ENCODE measurements at places on chromosomes 4 and X.

DNA sequence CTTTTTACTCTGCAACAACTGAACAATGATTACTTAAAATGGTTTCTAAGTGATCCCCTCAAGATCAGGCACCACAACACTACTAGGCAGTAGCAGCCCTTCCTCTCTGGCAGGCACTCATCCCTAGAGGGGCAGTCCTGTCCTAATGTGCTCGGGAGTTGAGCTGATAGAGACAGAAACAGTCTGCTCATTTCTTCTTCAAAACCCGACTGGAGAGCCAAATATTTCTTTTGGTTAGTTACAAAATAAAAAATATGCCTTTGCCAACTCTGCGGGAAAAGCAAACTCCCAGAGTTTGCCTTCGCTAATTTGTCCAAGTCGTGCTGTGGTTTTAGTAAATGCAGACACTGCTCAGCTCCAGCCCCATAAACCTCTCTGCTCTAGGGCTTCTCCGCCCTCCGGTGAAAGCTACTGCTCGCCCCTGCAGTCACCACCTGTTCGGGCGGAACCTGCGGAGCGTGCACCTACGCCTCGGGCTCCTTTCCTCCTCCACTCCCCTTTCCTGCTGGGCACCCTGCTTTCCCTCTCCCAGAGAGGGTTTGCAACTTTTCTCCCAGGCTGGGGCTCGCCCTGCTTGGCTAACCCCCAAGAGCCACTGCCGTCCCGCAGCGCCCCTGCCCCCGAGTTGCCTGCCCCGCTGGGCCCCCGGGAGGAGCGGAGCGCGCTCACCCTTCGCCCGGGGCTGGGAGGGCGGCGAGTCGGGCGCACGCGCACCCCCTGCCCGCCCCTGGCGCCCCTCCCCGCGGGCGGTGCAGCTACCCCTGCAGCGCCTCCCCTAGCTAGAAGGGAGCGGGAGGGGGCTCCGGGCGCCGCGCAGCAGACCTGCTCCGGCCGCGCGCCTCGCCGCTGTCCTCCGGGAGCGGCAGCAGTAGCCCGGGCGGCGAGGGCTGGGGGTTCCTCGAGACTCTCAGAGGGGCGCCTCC lies at the start of gene NPNT:
TSS of gene NPNT (plus strand) at position 812 of the 923 bp plus-strand sequence. CDS start 182 bp downstream, outside the sequence.
- DNase-seq: no peak

DNA sequence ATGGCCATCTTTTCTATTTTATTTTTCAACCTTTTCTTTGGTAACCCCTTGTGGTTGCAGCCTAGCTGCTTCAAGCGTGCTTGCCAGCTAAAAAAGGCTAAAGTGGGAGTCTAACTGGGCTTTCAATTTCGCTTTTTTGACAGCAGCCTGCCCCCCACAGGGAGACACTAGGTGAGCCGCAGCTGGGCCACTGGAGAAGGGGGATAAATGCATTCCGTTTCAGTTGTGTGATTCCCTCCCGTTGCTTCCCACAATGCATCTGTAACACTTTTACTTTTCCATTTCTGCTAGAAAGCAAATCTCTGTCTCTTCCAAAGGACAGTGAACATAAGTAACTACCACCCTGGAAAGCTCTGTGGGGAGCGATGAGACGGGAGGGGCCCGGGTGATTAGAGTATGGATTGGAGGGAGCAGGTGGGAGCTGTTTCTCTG lies 86.3 kb upstream of the RAPGEF2 start:
- no peak for DNase-seq

GRCh38 chrX:13888284-13888683 lies 71.4 kb upstream of the GPM6B start:
- DNase-seq: no peak

GRCh38 chrX:9341291-9342201 lies 123.3 kb upstream of the TBL1X start:
- no peak for DNase-seq

- no peak for DNase-seq
Observed at GRCh38 chr4:2948895-2949781, 14.1 kb downstream of the NOP14 start.

- DNase-seq: no peak
Observed at GRCh38 chrX:52988985-52989917, 30.9 kb upstream of the FAM156A start.

- DNase-seq: no peak
Observed at GRCh38 chr4:54800831-54801530, 143.2 kb downstream of the KIT start.

DNA sequence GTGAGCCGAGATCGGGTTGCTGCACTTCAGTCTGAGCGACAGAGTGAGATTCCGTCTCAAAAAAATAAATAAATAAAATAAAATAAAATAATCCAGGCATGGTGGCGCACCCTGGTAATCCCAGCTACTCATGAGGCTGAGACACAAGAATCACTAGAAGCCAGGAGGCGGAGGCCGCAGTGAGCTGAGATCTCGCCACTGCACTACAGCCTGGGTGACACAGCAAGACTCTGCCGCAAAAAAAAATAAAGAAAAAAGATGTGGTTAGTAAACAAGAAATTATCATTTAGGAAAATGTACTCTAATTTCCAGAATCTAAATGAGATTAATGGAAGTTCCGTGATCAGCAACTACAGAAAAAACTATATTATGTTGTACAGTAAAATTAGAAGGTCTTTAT lies 14.5 kb upstream of the LRBA start:
- DNase-seq: no peak

- no peak for DNase-seq
Observed at GRCh38 chrX:103839404-103839803, 7.3 kb upstream of the RAB9B start.

- DNase-seq: no peak
Observed at GRCh38 chrX:46627062-46627461, 53.5 kb downstream of the CHST7 start.

GRCh38 chr4:181793096-181793495 lies 450.1 kb upstream of the TENM3 start:
- DNase-seq: peak; percentile 41

GRCh38 chr4:118718511-118719170 lies 33.4 kb downstream of the METTL14 start:
- no peak for DNase-seq

DNA sequence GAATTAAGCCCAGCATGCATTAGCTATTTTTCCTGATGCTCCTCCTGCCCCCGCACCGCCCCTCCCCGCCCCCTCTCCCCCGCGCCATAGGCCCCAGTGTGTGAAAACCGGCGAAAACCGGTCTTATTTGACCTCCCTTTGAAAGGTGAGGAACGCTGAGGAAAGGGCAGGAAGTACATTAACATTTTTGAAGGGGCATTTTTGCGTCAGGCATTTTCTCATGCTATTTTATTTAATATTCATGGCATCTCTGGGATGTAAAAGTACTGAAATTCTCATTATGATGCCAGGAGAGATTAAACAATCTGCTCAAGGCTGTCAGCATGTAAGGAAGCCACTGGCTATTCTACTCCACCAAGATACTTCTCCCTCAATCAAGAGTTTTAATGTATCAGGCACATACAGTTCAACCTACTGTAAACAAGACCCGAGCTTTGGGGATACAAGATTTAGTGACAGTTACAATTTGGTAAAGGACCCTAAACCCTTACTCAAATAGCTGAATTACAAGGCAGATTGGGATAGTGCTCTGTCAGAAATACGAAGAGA lies 1.2 kb upstream of the NMU start:
- no peak for DNase-seq

DNA sequence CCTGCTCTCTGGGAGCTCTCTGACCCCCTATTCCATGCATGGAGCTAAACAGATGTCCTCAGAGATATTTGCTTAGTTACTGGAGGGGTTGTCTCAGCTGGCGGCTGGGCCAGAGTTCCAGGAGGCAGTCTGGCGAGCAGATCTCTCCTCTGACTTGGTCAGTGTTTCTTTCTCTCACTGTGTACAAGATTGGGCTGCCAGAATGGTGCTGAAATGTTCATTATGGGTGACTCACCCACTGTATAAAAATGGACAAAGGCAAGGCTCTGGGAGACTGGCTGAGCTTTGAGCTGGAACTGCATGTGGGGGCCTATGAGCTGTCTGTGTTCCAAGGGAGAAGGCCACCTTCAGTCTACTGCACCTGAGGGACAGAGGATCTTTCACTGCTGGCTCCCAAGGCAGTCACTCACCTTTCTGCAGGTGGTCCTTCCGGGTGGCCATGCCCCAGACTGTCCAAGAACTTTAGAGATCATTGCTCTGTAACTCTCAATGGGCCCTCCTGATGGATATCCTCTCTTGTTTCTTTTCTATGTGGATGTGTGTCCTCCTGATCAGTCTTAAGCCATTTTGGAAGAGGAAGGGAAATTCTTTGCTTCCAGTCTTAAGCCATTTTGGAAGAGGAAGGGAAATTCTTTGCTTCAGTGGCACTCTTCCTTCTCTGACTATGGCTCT lies 88.2 kb downstream of the CFAP299 start:
- no peak for DNase-seq

- DNase-seq: no peak
Observed at GRCh38 chr4:58732973-58733372, 1622.8 kb upstream of the IGFBP7 start.

GRCh38 chr4:95984081-95984480 lies 144.2 kb downstream of the PDHA2 start:
- DNase-seq: no peak

DNA sequence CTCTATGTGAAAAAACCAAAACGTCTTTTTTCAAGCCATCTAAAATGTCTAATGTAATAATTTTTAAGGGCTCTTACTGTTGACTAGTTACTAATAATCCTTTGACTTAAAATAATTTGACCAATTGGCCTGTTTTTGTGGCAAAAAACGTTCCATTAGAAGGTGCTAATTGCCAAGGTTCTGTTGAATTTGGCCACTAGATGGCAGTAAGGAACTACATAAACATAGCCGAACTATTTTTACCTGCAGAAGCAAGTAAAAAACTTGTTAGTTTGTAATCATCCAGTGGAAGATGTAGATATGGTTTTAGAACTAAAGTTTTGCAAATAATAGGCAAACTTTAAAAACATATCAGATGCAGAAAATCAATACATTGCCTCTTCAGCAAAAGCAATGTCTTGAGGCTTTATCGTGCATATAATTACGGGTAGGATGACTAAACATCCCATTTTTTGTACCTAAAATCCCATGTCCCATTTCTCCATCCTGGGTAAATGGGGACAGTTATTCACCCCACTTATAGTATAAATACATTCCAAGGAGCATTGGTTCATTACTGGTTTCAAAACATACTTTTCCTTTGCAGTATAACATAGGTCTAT lies 57.6 kb downstream of the PROM1 start:
- no peak for DNase-seq

DNA sequence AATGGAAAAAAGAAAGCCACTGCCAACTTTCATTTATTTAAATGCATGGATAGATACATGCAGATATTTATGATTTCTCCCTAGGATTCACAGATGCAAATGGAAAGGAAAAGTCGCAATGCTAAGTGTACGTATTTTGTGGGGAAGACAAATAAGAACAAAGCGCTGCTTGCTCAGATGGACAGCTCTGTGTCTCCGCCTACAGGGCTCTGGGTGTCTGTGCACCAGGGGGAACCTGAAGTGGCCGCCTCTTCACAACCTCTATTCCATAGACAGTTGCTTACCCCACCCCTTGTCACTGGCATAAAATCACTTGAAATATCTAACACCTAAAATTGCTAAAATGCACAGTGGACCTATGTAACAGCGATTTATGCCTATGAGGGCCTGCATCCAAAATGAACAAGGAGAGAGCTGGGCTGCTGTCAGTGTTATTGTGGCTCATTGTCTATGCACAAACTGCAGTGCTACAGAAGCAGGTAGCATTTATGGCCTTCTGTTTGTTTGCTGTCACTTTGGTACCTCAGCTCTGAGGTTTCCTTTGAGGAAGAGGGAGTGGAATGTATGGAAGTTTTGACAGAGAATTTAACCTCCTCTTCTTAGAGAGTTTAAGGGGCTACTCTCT lies 58.6 kb upstream of the PAGE1 start:
- DNase-seq: no peak

GRCh38 chr4:8251110-8251883 lies 18.3 kb upstream of the HTRA3 start:
- no peak for DNase-seq

- no peak for DNase-seq
Observed at GRCh38 chr4:8427761-8428287, 12.7 kb downstream of the ACOX3 start.

- no peak for DNase-seq
Observed at GRCh38 chr4:19748519-19749479, 502.9 kb upstream of the SLIT2 start.

DNA sequence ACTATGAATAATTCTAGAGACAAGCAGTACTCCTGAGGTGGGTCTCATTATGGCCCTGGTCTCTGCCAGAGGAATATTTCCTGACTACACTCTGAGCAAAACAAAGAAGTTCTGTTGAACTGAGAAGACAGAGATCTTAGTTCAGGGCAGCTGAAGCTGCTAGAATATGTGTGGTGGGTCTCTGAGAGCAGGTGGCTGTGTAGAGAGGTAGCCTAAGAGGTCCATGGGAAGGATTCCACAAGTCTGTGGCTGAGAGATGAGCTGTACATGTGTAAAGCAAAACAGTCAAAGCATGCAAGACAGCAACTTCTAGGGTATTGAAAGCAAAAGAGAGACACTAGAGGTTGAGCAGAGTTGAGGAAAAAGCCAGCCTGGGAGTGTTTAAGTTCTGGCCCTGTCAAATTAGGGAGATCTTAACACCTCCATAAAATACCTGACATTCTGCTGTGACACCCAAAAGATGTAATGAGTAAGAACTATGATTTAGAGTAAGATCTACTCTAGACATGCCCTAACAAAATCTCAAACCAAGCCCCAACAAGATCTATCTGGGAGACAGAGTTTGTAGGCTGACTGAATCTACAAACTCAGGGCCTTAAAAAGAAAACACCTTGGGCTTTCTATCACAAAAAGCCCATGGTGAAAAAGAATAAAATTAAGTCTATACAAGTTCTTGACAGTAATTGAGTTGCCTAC lies 274.4 kb downstream of the BANK1 start:
- DNase-seq: no peak

DNA sequence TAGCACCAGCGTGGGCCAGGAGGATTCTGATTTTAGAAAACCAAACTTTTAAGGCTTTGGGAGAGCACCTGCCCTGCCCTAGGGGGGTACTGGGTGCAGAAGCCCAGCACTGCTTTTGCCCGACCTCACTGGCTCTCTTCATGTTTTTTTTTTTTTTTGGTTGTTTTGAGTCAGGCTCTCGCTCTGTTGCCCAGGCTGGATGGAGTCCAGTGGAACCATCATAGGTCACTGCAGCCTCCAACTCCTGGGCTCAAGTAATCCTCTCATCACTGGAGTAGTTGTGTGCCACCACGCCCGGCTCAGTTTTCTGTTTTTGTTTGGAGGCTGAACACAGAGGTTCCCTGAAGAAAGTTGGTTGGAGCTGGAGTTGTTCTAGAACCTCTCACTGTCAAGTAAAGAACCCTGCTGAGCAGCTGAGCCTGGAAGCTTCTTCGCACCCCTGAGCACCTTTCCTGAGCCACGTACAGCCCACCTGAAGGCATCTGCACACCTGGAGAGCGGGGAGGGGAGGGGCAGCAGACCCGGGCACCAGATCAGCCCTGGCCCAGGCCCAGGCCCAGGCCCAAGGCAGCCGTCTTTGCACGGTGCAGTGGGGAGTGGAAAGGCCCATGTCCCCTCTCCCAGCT lies 49.5 kb downstream of the SHROOM2 start:
- no peak for DNase-seq

DNA sequence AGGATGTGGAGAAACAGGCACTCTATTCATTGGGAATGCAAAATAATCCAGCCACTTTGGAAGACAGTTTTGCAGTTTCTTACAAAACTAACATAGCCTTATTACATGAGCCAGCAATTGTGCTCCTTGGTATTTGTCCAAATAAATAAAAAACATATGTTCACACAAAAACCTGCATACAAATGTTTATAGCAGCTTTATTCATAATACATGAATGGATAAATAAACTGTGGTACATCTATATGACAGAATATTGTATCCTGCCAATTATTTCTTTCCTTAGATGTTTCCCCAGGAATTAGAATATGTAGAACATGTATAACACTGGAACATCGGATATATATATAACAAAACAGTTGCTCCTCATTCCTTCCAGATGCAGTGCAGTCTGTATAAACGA lies 57.7 kb upstream of the VEGFC start:
- DNase-seq: no peak

All from NCI-H187 treated with DMSO at 0.1 percent for 48 hours (cell line).